ENCODE measurements at places on chromosomes 2 and 18. TPM values are rescaled to one million over a fixed set of nuclear protein-coding genes. Genes with fewer than 3 reads are reported as not detected.

Gene CD207
- not detected for total RNA-seq

DNA sequence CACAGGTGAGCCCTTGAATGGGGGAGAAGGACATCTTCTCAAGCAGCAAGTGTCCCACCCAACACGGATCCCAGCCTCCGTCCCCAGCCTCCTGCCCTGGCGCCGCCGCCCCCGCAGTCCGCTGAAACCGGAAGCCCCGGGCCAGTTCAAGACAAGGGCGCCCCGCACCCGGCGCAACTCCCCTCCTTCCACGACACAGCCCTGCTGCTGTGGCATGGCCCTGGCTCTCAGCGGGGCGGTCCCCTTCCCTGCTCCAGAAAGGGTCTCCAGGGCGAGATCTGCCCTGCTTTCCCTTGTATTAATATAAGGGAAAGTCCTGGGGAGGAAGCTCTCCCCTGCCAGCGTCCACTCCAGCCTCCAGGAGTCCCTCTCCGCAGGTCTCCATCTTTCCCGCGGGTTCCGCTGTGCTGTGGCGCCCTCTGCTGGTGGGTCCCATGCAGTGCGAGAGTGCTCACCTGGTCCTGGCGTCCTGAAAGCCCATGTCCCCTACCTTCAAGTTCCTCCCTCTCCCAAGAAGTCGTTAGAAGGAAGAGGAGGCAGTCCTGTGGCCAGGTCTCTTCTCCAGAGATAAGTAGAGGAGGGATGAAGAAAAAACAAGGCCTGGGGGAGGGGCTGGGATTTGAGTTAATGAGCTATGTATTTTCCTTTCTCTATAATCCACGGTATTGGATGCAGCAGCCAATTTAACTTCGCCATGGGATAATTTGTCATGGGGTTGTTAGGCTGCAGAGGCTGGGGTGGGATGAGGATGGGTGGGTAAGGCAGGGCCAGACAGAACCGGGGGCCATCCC lies 176.0 kb downstream of the SMAD2 start:
- no peak for DNase-seq

- peak; percentile 66 for DNase-seq
Observed at GRCh38 chr2:10400568-10400977, 47.6 kb downstream of the ODC1 start.

Gene LCT
- total RNA-seq, result not detected

- DNase-seq, result no peak
Observed at GRCh38 chr2:235857598-235857997, 310.6 kb downstream of the GBX2 start.

Gene BMP10
- 4.0 TPM for total RNA-seq

- no peak for DNase-seq
Observed at GRCh38 chr18:48090702-48091101, 160.2 kb upstream of the SMAD2 start.

DNA sequence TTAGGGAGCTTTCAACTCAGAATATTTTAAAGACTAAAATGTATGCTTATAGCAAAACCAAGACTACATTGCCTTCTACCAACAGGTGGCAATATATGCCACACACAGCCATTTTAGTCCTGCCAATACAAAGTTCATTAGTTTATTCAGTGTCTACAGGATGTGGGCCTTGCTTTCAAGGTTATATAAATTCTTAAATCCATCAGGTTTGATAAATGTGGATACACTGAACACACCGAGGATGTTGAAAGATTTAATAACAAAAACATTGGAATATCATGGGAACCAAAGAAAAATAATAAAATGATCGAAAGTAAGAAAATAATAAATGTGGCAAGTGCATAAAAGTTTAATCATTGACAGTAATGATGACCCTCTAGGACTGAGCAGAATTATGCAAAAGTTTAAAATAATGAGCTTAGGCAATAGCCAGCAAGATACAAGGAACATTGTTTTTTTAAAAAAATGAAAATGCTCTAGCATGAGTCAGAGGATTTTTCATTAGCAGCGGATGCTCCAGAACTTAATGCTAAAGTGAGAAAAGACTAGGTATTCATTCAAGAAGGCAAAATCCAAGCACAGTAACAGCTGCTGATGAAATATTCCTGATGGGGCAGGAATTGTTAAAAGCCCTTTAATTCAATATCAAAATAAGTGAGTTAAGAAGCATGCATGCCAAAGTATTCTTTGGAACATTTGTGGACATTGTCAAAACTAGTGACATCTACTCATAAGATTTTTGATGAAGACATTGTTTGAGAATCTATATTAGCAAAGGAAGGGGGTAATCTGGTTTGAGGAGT lies 14.2 kb downstream of the SCN9A start:
- DNase-seq, result no peak

Gene SCG2
- not detected for total RNA-seq

Gene EIF2B4
- total RNA-seq, result 25.0 TPM

Gene GCG
- total RNA-seq, result not detected

DNA sequence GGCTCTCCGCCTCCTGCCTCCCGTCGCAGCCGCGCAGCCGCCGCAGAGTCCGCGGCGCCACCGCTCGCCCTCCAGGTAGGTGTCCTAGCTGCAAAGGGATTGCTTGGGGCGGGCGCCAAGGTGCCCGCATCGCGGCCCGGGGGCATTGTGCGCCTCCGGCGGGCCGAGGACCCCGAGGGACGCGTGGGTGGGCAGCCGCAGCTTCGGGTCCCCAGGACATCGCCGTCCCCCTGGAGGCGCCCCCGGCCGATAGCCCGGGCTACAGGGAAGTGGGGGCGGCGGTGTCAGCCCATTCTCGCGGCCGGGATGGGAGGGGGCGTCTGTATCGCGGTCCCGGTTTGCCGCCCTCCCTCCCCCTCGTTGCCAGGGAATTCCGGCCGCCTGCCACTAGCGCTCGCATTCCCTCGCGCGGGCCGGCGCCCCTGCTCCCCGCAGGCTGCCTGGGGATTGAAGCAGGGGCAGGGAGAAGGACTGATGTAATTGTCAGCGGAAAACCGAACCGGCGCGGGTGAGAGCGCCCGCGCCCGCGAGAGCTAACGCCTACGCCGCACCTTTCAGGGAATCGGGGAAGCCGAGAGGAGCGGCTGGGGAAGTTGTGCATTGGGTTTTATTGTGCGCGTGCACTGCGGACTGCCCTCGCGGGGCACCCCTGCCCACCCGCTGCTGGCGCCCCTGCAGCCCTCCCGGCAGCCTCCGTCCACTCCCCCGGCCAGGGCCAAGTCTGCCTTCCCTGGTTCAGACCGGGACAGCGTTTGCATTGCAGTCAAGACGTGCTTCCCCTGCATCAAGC lies 483 bp downstream of the OSBPL6 start:
- peak; percentile 55 for DNase-seq

Gene DPP4
- total RNA-seq, result 30.1 TPM

- no peak for DNase-seq
Observed at GRCh38 chr2:50635824-50636223, 396.1 kb downstream of the NRXN1 start.

GRCh38 chr2:232029346-232029745 lies 67.8 kb downstream of the DIS3L2 start:
- DNase-seq, result no peak

GRCh38 chr2:198499539-198499938 lies 695.1 kb downstream of the PLCL1 start:
- no peak for DNase-seq

Gene THUMPD2
- total RNA-seq, result 4.3 TPM

- no peak for DNase-seq
Observed at GRCh38 chr2:12950957-12951656, 234.4 kb downstream of the TRIB2 start.

GRCh38 chr2:203859030-203859789 lies 8.4 kb upstream of the CTLA4 start:
- no peak for DNase-seq

Gene IRS1
- 11.8 TPM for total RNA-seq

Gene SPAG16
- total RNA-seq, result 8.0 TPM

Gene PLGLB1
- total RNA-seq, result 124 TPM

- no peak for DNase-seq
Observed at GRCh38 chr2:118627156-118627555, 220.3 kb downstream of the EN1 start.

DNA sequence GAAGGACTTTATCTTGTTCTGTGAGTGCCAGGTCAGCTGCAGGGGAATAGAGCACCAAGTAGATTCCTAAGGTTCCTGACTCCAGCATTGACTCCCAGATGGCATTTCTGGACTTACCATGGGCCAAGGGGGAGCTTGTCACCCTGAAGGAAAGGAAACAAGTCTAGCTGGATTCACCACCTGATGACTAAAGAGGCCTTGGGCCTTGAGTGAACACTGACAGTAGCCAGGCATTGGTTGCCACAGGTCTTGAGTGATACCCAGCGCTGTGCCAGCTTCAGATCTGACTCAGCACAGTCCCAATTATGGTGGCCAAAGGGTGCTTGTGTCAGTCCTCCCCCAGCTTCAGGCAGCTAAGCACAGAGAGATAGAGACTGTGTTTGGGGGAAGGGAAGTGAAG lies 40.1 kb upstream of the CAPN13 start:
- no peak for DNase-seq

DNA sequence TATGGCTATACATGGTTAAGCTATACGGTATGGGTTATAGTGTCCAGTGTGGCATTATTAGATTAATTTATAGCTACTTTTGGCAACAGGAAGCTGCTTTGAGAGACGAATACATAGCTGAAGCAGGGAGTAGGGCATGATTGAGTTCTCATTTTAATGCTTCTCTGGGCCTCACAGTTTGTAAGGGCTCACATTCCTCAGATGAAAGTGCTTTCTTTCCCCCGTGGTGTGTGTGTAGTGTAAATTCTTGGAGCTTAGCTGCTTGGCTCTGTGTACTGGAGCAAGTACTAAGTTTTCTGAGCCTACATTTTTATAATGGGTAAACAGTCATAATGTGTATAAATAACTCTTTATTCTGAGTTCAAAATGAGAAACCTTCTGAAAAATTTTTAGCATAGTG lies 173.7 kb downstream of the PTPRM start:
- DNase-seq, result no peak

Gene ERFE
- total RNA-seq, result not detected

Gene CHMP3
- 20.4 TPM for total RNA-seq

Gene LRATD1
- 1.0 TPM for total RNA-seq

- no peak for DNase-seq
Observed at GRCh38 chr2:182445391-182445965, 18.6 kb upstream of the PDE1A start.

Gene NTSR2
- total RNA-seq, result not detected

DNA sequence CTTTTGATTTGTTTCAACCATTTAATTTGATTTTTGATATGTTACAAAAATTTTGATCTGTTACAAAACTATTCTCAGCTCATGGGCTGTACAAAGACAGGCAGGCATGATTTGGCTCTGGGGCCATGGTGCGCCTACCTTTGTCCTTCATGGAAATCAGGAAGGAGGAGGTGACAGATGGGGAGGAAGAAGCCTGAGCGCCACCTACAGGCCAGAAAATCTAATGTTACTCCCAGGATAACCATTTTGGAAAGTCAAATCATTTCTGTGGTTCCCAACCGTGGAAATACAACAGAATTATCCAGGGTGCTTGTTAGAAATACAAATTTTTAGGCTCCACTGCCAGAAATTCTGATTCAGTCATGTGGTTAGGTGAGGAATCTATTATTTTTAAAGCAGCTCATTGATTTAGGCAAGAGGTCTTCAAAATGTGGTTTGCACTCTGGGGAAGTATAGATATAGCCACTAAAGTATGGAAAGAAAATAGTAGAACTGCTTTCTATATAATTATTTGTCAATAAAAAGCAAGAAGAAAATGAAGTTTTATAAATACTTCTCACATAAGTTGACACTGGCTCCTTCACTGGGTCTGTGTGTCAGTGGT lies 93.9 kb downstream of the EVA1A start:
- no peak for DNase-seq

- DNase-seq, result no peak
Observed at GRCh38 chr18:47036927-47037578, 1.6 kb upstream of the ELOA2 start.
